ENCODE measurements at places on chromosomes 13 and 19.

GRCh38 chr19:13493516-13494310 is 12.6 kb downstream of the CACNA1A start:
- no peak for DNase-seq

DNA sequence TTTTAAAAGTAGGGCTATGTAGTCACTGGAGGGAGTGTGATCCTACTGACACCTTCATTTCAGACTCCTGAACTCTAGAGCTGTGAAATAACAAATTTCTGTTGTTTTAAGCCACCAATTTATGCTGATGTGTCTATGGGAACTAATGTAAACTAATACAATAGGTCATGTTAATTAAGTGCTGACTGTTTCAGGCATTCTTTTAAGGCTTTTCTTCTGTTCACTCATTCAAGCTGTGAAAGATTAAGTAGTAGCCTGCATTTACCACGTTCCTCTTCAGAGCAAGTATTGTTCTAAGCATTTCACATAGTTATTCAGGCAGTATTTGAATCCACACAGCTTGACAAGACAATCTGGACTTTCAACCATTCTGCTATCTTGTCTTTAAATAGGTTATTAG is 1135.0 kb downstream of the SLITRK1 start:
- no peak for DNase-seq

- DNase-seq, result no peak
Observed at GRCh38 chr13:42615691-42616090, 41.7 kb downstream of the TNFSF11 start.

DNA sequence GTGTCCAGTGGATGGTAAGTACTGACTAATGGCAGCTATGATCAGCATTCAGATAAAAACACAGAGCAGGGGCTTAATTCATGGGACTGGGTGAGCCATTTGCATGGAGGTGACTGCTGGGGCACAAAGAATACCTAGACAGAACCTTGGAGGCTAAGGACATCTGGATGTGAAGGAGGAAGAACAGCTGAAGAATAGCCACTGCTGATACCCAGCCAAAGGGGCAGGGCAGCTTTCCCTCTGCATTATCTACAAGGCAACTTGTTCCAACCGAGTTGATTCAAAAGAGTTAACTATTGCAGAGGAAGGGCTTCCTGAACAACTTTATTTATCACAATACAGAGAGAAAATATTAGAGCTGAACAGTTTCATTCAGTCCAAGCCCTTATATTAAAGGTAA is 13.1 kb upstream of the THSD1 start:
- no peak for DNase-seq

- DNase-seq, result no peak
Observed at GRCh38 chr13:53941588-53942190, 913.1 kb downstream of the OLFM4 start.

DNA sequence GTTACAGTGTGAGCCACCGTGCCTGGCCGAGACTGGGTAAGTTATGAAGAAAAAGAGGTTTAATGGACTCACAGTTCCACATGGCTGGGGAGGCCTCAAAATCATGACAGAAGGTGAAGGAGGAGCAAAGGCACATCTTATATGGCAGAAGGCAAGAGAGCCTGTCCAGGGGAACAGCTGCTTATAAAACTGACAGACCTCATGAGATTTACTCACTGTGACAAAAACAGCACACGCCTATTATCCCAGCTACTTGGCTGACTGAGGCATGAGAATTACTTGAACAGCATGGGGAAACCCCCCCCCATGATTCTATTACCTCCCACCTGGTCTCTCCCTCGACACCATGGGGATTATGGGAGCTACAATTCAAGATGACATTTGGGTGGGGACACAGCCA is 23.4 kb upstream of the ZNF561 start:
- DNase-seq, result no peak

GRCh38 chr19:6654347-6655310 is 15.3 kb downstream of the TNFSF14 start:
- DNase-seq, result no peak

- DNase-seq, result peak; percentile 63
Observed at GRCh38 chr13:30577401-30577852, 40.3 kb upstream of the USPL1 start.

DNA sequence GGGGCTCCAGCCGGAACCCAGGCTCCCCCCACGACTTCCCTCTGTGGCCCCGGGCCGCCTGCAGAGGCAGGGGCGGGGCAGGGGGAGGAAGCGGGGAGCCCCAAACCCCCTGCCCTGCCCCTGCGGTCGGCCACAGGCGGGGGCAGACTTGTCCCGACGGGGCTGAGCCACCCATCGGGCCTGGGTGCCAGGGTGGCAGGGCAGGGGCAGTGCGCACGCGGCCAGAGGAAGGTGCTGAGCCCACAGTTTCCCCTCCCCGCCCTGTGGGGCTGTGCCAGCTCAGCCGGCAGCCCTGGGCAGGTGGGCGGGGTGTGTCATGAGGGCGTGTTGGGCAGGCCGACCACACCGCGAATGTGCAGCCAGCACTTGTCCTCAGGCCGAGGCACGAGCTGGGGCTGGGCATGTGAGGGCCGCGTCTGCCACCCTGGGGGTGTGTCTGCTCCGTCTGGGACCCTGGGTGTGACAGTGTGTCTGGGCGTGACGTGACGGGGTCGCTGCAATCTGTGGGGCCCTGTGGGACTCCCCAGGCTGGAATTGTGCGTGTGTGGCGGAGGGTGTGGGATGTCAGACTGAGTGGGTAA is 17.7 kb downstream of the CCDC97 start:
- DNase-seq, result peak; percentile 74

DNA sequence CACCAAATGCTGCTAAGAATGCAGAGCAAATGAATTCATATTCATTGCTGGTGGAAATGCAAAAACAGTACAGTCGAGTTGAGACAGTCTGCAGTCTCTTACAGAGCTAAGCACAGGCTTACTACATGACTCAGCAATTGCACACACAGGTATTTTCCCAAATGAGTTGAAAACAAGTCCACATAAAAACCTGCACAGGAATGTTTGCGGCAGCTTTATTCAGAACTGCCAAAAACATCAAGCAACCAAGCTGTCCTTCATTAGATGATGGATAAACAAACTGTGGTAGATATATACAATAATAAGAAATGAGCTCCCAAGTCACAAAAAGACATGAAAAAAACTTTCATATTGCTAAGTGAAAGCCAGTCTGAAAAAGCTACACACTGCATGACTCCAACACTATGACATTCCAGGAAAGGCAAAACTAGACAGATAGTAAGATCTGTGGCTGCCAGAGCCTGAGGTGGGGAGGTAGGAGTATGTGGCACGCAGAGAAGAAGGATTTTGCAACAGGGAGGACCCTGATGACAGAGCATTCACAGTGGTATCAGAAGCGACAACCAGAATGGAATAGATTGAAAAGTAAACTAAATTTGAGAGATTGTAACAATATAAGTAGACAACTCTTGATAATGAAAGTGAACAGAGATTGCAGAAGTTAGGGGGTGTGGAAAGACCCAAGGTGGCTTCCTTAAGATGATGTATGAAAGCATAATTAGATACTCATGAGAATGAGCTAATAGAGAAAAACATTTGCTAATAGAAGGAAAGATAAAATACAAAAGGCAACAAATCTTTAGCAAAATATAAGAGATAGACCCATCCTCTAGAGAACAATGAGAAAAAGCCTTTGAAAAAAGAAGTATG is 52.7 kb downstream of the TSC22D1 start:
- peak; percentile 72 for DNase-seq

DNA sequence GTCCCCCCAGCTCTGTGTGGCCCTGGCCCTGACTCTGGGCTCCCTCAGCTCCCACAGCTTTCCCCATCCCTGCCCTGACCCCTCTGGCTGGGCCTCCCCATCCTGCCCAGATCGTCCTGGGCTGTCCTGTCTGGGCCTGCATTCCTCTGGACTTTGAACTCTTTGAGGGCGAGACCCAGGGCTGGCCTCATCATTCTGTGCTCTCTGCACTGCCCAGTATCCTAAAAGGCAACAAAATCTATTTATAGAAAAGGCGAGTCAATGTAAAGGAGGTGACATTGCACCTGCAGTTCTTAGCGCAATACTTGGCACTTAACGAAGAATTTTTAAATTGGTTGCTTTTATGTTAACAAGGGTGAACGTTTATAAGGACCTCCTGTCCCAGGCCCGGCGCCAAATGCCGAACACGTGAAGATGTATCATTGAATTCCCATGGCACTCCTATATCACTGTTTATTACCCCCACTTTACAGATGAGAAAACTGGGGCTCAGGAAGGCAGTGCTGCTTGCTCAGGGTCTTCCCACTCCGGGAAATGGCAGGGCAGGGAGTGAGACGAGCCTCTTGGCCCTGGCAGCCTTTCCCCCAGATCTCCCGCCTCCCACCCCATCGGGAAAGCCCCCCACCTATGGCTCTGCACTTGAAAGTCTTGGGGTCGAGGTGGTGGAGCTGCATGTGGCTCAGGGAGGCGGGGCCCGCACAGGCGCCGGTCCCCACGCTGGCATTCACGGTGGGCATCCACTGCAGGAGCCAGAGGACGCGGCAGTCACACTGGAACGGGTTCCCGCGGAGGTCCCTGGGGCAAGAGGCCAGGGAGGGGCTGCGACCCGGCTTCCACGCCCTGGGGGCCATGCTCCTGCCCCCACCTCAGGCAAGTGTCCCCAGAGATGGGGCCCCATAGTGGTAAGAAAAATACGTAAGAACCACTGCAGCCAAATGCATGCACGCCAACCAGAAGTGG is 3.8 kb downstream of the LGI4 start:
- no peak for DNase-seq

DNA sequence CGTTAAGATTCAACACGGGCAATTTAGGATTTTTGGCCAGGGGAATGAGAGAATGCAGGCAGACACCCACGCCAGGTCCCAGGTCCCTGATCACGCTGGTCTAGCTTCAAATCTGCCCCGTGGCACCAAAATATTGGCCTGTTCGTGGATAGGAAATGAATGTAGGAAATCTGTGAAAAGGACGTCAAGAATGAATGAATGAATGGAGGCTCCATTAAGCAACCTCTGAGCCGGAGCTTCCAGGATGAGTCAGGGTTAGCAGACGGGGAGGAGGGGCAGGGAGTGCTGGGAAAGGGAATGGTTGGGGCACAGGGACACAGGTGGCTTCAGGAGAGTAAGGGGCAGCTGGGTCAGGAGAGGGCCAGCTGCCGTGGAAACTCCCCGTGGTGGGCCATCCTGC is 4.2 kb downstream of the SULT2B1 start:
- no peak for DNase-seq

DNA sequence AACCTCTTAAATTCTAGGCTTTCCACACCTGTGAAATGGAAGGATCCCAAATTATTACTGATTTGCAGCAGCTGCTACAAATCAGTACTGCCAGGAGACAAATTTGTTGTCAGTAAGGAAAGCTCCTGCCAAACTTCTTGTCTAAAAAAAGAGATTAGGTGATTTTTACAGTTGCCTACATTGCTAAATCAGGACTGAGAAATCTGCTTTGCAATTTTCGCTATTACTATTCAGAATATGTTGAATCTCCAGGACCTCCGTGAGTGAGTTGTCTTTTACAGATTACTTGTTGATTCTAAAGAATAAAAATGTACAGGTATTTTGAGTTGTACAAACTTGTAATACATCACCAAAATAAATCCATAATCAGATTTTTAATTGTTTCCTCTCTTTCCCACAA is 1815.9 kb downstream of the PCDH9 start:
- DNase-seq, result no peak

GRCh38 chr13:50306156-50306555 is 290.9 kb downstream of the KCNRG start:
- no peak for DNase-seq

DNA sequence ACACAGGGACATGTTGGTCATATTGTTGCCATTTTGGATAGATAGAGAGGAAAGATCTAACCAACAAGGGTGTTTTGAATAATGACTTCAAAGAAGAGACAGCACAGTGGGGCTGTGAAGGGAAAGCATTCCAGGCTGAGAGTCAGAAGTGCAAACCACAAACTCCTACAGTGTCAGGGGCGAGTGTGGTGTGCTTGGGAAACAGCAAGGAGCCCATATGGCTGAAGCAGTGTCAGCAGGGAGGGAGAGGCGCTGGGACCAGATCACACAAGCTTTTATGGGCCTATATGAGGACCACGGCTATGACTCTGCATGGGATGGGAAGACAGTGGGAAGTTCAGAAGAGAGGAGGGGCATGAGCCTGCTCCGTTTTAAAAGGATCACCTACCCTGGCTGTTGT is 166.4 kb downstream of the MYO16 start:
- DNase-seq, result no peak

DNA sequence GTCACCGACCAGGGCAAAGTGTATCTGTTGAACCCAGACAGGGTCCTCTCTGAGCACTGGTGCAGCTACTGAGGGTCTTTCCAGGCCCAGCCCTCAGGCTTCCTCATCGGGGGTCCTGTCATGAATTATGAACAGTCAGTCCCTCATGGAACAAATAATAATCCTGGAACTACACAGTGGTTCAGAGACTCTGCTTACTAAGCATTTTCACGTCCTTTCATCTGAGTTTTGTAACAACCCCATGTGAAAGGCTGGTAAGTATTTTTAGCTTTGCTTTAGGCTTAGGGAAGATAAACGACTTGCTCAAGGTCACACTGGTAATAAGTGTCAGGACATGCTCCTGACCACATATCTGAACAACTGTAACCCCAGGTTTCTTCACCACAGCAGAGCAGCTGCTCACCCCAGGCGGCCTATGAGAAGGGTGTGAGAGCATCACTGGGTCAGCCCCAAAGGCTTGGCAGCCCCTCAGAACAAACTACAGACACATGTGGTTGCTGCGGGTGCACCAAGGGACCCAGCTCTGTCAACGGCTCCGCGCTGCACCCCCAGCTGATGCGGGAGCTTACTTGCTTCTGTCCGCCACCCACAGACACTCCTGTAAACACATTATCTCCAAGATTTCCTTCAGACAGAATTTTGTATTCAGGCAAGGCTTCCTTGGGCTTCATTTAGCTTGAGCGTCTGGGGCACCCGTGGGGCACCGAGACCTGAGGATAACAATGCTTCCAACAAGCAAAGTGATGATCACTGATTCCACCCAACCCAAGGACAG is 19.4 kb upstream of the GSX1 start:
- DNase-seq, result no peak

DNA sequence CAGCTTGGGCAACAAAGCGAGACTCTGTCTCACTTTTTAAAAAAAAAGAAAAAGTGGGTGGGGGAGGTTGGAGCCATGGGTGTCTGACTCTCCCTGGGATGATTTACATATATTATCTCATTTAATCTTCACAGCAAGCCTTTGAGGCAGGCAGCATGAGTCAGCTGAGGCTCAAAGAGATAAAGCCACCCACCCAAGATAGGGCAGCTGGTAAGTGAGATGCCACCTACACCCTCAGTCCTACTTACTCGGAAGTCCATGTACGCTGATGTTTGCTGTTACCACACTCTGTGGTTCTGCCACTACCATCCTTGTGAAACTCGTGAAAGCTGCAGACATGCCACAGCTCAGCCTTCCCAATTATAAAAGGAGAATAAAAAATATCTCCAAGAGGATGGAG is 142.0 kb upstream of the TSHZ3 start:
- DNase-seq, result no peak

GRCh38 chr19:29770648-29771047 is 41.1 kb upstream of the CCNE1 start:
- no peak for DNase-seq

GRCh38 chr19:33242131-33242530 is 16.5 kb upstream of the SLC7A10 start:
- DNase-seq, result no peak

GRCh38 chr13:101648766-101649487 is 196.5 kb downstream of the ITGBL1 start:
- no peak for DNase-seq

- no peak for DNase-seq
Observed at GRCh38 chr13:111977179-111977506, 89.8 kb upstream of the SOX1 start.

GRCh38 chr13:112525356-112525945 is 62.5 kb downstream of the TUBGCP3 start:
- no peak for DNase-seq

GRCh38 chr19:29884466-29884865 is 57.6 kb upstream of the URI1 start:
- no peak for DNase-seq

GRCh38 chr13:84912720-84913119 is 886.5 kb downstream of the SLITRK6 start:
- no peak for DNase-seq

All from inflammatory macrophage treated with lipopolysaccharide for 1 hour (primary cell).